H4 (cell line): ENCODE measurements at places on chromosomes 16 and 17.
A peak's percentile ranks its signal among the peaks of the same experiment; 100 is the strongest.

- no peak for DNase-seq
These were observed 9.2 kb downstream of the PAFAH1B1 start for GRCh38 chr17:2602597-2603017.

- no peak for DNase-seq
These were observed 206.2 kb downstream of the CCDC182 start for GRCh38 chr17:57538736-57539456.

GRCh38 chr16:85736921-85737320, 14.0 kb downstream of the C16orf74 start:
- DNase-seq, result no peak

- no peak for DNase-seq
These were observed 13.1 kb downstream of the CCR7 start for GRCh38 chr17:40551879-40552768.

DNA sequence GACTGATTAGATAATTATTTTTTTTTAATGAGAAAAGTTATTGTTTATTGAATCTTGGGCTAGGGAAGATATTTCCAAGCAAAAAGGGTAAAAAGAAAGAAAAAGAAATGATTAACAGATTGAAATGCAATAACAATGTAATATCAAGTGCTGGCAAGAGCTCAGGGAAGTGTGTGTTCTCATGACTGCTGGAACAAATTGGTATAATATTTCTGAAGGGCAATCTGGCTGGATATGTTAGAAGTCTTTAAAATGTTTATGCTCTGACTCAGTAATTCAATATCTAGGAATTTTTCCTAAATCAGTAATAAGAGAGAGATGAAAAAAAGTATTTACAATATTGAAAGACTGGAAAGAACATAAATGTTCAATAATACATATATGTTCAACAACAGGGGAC, 7.6 kb upstream of the ZNF624 start:
- no peak for DNase-seq

GRCh38 chr16:87604634-87605111, 2.4 kb downstream of the JPH3 start:
- no peak for DNase-seq

DNA sequence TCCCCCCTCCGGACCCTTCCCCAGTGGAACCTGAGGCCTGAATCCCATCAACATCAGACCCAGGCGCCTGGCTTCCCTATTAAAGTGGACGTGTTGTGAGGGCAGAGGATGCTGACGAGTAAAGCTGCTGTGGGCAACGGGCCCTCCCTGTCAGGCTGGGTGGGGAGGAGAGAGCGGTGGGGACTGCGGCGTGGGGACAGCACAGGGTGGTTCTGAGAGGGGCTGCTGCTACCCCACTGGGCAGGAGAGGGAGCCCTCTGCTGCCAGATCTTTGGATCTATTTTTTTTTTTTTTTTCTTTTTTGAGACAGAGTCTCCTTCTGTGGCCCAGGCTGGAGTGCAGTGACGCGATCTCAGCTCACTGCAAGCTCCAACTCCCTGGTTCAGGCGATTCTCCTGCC, 5.9 kb downstream of the CA5A start:
- DNase-seq, result no peak

- no peak for DNase-seq
These were observed 170.3 kb downstream of the MAF start for GRCh38 chr16:79430191-79430678.

- DNase-seq, result no peak
These were observed 25.4 kb downstream of the JPH3 start for GRCh38 chr16:87627542-87628245.

DNA sequence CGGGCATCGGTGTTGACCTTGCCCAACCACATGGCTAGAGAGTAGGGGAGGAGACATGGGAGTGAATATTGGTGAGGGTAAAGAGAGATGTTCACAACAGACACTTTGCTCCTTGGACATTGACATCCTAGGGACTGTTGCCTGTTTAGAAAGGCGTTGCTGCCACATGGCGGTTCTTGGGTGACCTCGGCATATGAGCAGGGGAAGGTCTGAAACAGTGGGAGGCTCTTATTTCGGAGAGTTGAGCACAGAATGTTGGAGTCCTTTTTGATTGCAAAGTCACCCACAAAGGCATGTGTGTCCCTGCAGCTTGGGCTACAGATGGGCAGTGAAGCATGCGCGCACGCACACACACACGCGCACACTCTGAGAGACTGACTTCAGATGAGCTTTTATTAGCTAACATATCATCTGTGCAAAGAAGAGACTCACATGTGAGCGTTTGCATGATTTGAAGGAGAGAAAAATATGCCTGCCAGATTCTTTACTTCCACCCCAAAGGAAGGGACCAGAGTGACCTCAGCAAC, 104.4 kb downstream of the SHISA9 start:
- DNase-seq, result no peak

DNA sequence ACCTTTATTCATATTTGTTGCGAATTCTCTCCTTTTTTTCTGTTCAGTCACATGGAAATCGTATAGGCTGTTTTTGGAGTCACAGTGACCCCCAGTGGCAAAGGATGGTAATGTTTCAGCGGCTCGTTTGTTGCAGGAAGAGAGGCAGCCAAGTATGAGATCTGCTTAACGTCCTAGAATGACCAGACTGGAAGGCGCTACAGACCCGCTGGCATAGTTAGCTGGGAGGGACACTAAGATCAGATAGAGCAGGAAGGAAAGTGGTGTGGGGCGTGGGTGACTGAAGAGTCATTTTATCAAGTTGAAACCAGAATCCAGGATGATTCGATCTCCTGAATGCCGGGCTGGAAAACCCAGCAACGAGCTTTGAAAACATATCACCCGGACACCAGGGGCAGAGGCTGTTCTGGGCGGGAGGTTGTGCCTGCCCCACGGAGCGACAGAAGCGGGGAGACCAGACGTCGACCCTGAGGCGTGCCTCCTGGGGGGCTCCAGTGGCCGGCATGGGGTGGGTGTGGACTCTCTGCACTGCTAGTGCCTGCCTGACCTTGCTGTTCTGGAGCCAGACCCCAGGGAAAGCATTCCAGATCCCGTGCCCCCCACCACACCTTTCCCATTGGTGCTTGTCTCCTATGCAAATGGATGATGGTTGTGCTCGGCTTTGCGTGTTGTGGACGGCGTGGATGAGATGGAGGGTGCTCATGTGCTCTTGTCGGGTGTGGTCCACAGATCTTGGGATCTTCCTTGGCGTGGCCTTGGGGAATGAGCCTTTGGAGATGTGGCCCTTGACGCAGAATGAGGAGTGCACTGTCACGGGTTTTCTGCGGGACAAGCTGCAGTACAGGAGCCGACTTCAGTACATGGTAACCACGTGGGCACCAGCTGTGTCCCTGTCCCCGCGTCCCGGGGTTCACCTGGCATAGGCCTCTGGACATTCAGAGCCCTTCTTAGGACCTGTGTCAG, 7.7 kb downstream of the IL34 start:
- DNase-seq, result peak; percentile 72

GRCh38 chr16:86455116-86455515, 55.2 kb upstream of the FOXF1 start:
- DNase-seq, result peak; percentile 93

DNA sequence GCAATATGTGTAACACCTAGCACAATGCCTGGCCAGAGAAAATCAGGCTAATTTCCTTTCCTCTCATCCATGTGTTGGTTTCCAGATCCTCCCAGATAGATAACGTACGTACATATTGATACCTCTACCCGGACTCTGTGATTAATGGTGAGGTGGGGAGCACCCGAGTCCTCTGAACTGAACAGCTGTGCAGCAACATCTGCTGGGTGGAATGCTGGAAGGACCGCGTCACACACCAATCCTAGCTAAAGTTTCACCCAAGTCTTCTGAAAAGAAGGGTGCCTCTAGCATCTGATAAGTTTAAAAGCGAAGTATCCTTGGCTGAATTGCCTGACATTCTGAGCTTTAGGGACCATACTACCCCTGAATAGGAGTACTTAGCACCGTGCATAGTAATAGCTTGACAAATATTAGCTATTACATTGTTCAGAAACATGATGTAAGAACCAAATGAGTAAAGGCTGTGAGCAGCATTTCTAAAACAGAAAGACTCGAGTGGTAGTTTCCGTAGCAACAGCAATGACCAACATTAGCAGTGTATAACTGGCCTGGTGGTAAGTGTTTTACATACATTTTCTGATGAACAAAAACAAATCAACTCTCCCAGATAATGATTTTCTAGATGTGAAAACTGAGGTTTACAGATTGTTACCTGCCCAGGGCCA, 91.4 kb downstream of the SYCE1L start:
- DNase-seq, result no peak
